Effector CD8-positive, alpha-beta T cell (primary cell): ENCODE measurements at places on chromosomes 7 and 10.

DNA sequence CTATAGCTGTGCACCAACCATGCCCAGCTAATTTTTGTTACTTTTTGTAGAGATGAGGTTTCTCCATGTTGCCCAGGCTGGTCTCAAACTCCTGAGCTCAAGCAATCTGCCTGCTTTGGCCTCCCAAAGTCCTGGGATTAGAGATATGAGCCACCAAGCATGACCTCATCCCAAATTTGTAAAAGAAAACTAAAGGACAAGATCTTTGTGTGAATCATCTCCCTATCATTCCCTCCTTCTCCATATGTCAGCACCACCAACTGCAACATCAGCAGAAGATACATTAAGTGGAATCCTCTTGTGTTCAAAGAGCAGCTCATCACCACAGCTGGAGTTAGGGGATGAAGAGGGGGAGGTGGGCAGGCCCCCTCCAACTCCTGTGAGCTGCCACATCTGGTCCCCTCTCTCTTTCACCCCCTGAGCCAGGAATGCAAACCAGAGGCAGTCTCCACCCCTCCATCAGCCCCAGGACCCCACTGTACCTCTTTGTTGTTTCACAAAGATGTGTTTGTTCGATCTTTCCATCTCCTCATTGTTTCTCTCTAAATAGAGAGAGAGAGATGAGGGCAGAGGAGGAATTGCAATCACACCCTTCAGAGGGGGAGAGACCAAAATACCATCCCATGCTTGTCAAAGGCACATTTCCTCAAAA, 47.3 kb upstream of the PIP4K2A start:
- DNase-seq, result no peak

GRCh38 chr10:88297103-88297502, 286.0 kb downstream of the RNLS start:
- DNase-seq, result no peak

- DNase-seq, result no peak
These were observed 101.6 kb upstream of the PPIF start for GRCh38 chr10:79245539-79246208.

GRCh38 chr10:124831116-124831515, 29.5 kb downstream of the ABRAXAS2 start:
- no peak for DNase-seq

- no peak for DNase-seq
These were observed 193.6 kb downstream of the JCAD start for GRCh38 chr10:29865700-29866355.

GRCh38 chr10:21888959-21889358, 114.6 kb downstream of the DNAJC1 start:
- DNase-seq, result no peak

DNA sequence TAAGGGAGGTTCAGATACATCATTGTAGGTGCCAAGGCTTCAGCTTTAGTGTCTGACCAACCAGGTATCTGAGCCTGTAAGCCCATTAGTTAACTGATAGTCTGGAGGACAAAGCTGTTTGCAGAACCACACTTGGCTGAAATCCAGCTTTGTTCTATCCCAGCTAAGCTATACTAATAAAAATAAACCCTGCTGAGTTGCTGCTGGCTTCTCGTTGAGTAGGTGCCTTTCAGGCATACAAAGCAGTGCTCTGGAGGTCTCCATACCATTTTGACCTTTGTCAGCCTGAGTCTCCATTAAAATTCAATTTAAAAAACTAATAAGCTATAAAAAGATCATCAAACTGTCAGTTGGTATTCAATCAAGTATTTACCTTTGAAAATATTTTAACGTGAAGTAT, 22.0 kb downstream of the CDCA7L start:
- DNase-seq, result no peak

DNA sequence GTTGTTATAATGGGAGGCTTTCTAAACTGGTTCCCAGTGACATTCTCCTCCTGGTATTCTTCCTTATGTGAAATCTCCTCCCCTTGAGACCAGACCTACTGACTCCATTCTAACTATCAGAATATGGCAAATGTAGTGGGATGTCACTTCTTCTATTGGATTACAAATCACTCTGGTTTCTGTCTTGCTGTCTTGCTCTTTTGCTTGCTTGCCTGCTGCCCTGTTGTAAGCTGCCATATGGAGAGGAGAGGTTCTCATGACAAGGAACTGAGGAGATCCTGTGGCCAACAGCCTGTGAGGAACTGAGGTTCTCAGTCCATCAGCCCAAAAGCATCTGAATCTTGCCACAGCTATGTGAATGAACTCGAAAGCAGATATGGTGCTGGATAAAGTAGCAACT, 4.7 kb upstream of the NRCAM start:
- DNase-seq, result no peak

- DNase-seq, result no peak
These were observed 545.9 kb downstream of the SUGCT start for GRCh38 chr7:40680657-40681056.

DNA sequence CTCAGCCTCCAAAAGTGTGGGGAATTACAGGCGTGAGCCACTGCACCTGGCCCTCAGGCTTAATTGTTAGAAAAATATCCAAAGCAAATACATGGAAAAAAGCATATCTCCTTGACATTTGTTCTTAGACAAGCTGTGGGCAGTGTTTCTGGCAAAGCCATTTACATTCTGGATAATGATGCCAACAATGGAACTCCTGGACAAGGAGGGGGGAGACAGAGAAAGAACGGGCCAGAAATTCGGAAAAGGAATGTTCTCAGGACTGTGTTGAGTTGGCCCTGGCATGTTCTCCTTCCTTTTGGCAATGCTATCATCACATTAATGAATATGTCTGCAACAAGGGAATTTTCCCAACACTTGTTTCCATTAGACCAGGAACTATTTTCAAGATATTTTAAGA, 88.7 kb downstream of the UBE2H start:
- DNase-seq, result no peak

DNA sequence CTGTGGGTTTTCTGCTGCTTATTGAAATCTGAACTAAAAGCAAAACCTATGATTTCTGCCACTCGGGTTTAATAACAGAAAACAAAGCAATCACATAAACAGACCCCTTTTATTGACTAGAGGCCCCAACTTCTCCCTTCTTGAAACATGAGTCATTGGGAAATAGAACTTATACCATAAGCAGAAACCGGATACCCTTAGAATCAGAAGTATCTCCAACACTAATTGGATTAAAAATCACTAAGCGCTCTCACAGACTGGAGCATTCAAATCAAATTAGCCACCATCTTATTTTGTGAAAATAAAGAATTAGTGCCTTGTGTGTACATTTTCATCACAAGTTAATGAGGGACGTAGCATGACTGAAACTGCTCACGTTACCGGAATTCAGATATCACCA, 206.9 kb downstream of the WDR11 start:
- DNase-seq, result no peak

GRCh38 chr7:17745610-17746009, 194.7 kb downstream of the SNX13 start:
- DNase-seq, result no peak

DNA sequence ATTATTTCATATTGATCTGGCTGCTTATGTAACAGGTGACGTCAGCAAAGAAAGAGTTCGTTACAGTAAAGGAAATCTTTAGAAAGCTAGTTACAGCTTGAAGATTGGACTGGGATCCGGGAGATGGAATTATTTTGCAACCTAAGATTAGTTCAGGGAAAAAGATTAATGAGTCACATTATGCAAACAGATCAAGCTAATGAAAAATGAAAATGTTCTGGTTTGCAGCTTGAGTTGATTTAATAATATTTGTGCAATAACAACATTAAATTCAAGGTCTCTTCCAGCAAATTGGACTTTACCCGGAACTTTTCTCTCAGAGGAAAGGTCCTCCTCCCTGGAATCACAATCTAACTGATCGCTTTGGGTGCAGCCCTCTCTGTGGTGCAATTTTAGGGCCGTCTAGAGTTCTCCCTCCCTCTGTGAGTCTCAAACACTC, 119.5 kb downstream of the OTUD1 start:
- DNase-seq, result no peak

DNA sequence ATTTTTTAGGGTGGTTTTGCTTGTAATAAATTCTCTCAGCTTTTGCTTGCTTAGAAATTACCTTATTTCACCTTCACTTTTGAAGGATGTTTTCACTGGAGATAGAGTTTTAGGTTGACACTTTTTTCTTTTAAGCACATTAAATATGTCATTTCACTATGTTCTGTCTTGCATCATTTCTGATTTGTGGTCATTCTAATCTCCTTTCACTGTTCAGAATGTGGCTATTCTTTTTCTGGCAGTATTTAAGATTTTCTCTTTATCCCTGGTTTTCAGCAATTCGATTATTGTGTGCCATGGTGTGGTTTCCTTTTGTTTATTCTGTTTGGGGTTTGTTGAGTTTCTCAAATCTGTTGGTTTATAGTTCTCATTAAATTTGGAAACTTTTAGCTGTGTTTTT, 1065.6 kb downstream of the KCNMA1 start:
- no peak for DNase-seq

GRCh38 chr7:115015619-115016018, 93.7 kb downstream of the MDFIC start:
- no peak for DNase-seq

- no peak for DNase-seq
These were observed 250.9 kb downstream of the PTEN start for GRCh38 chr10:88114368-88114767.

GRCh38 chr7:131094685-131095084, 233.0 kb upstream of the MKLN1 start:
- no peak for DNase-seq

- DNase-seq, result no peak
These were observed 452.4 kb upstream of the AKR1E2 start for GRCh38 chr10:4373612-4374011.

DNA sequence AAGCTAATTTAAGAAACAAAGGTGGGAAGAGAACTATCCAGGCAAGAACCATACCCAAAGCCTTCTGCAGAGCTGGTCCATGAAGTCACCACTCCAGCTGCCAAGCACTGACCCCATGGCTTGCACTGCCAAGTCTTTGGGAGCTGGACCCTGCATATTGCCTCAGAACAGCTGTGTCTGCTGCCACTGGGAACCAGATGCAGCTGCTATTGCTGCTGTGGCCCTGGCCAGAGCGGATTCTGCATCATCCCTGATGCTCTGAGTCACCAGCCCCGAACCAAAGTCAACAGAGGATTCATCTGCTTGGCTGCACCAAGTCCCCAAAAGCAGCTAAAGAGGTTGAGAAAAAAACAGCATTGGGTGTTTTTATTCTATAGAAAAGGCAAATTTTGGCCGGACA, 39.2 kb upstream of the GSAP start:
- no peak for DNase-seq

GRCh38 chr10:126147866-126148587, 240.2 kb downstream of the ADAM12 start:
- DNase-seq, result no peak

GRCh38 chr10:58440484-58440883, 55.3 kb downstream of the TFAM start:
- DNase-seq, result no peak

DNA sequence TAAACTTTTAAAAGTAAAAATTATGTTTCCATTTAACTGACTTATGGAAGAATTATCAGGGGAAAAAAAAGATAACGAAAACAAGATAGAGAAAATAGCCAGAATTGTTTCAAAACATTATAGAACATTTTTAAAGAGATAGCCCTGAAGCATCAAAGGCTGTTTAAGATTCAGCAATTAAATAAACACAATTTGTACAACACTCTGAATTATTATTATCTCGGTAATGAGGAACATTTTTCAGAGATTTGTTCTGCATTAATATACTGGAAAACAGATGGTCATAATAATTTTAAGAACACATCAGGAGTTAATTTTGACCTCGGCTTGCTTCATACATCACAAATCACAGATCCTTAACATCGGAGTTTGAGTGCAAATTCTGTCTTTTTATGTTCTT, 643.8 kb downstream of the SORCS1 start:
- DNase-seq, result no peak

DNA sequence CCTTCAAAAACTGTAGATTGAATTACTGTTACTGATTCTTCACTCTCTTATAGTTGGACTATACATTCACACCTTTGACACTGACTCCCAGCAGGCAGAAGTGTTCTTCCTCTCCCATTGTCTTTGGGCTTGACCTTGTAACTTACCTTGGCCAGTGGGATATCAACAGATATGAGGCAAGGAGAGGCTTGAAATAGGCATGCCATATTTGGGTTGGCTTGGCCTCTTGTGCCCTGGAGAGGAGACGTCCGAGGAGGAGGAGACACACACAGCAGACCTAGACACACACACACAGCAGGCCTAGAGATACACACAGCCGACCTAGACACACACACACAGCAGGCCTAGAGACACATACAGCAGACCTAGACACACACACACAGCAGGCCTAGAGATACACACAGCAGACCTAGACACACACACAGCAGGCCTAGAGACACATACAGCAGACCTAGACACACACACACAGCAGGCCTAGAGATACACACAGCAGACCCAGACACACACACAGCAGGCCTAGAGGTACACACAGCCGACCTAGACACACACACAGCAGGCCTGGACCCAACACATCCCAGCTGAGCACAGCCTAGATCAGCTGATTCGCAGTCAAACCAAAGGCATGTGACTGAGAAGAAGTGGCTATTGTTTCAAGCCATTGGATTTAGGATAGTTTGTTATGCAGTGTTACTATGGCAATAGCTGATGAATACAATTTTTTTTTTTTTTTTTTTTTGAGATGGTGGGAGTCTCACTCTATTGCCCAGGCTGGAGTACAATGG, 12.5 kb upstream of the GNA12 start:
- no peak for DNase-seq

- no peak for DNase-seq
These were observed 27.3 kb downstream of the TBATA start for GRCh38 chr10:70757856-70758255.

DNA sequence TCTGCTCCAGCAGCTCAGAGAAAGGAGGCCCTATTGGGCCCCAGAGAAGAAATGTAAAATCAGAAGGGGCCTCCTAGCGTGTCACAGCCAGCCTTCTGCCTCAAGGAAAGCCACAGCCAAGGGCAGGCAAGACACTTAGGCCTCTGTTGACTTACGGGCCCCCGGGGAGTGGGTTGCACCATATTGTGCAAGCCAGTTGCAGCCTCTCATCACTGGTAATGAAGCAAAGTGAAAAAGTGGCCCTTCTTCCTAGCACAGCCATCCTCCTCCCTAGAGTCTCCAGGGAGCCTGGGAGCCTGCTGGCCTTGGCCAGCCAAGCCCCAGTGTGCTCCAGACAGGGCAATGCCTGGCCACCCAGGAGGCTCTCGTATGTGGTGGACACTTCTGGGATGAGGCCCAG, 56.2 kb upstream of the GDF10 start:
- DNase-seq, result no peak

DNA sequence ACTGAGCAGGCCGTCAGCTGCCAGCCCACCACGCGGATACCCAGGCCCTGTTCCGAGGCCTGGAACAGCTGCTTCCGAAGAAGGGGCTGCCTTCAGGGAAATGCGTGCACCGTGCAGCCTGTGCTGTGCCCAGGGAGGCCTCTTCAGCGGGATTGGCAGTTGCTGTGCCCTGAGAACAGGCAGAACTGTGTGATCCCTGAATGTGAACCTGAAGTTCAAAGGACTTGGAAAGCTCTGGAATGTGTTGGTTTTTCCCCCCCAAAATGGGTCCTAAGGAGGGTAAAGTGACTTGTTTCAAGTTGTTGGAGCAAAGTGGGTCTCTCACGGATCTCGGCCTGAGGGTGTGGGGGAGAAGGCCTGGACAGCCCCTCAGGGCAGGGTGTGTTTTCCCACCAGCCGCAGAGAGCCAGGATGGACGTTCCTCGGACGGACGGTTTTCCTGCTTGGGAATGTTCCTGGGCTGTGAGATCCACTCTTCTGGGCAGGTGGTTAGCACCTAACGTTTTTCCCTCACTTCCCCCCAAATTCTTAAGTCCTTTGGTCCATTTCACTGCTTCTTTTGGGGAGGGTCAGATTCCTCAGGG, 2.1 kb downstream of the SPRN start:
- DNase-seq, result no peak

GRCh38 chr7:116210345-116211005, at the start of gene TES:
TSS of gene TES (plus strand) at chr7:116210539. CDS start at chr7:116210708, 169 bp downstream.
- DNase-seq, result peak; percentile 47

- no peak for DNase-seq
These were observed 8.4 kb upstream of the SLC16A12 start for GRCh38 chr10:89543841-89544240.
